ENCODE measurements at places on chromosomes 1 and 21.

GRCh38 chr1:160049101-160049500, 17.3 kb upstream of the PIGM start:
- DNase-seq, result no peak

DNA sequence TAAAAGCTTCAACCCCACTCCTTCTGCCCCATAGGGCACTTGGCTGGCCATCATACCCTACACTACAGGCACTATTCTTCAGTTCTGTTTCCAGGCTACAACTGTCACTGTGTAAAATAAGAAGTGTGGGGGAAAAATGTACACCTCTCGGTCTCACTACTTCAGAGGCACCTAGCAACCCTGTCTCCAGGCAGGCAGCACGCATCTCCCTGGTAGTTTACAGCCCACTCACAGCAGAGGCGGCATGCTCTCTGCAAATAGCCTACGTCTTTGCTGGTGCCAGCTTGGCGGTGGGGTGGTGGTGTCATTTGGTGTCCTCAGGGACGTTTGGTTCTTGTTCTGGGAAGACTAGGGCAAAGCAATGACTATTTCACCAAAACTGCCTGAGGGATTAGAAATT, 48.2 kb upstream of the BTG3 start:
- DNase-seq, result no peak

DNA sequence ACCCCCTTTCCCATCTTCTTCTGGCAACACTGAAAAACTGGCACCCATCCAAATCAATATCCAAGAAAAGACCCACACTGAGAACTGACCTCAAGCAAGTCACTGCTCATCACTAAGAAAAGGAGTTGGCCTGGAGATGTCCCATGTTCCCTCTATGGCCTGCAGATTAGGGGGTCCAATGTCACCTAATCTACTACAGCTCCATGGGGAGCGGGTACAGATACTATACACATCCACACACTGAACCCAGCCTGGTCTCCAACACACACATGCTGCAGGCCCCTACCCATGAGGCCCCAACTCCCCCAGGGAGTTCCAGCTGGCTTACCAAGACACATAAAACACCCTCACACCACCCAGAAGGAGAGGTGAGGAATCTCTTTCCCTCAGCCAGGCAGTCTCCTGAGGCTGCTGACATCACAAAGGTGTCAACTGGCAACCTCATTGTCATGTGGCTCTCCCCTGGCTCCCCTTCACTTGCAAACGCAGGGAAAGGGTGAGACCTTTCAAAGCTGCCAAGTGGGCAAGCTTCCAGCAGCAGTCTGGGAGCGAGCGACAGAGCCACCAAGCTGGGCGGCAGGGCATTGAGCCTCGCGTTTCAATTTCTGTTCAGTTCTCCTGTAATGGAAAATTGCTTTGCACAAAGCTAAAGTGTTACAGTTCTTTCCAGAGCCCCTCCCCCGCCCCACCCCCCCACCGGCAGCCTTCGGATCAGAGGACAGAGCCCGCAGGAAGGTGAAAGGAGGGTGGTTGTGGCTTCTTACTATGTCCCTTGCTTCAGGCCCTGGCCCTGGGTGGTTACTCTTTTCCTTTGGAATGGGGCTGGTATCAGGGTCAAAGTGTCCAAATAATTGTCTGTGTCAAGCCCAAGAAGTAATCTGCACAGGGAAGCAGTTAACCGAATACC, at the start of gene LRRC52:
Gene LRRC52, plus strand, starts transcription at position 469 of the 907 bp plus-strand sequence. Its CDS starts 297 bp downstream, at position 766.
- no peak for DNase-seq

- no peak for DNase-seq
These were observed 181.9 kb downstream of the LMO4 start for GRCh38 chr1:87510540-87510939.

GRCh38 chr1:236287757-236288619, 6.2 kb upstream of the ERO1B start:
- DNase-seq, result no peak

DNA sequence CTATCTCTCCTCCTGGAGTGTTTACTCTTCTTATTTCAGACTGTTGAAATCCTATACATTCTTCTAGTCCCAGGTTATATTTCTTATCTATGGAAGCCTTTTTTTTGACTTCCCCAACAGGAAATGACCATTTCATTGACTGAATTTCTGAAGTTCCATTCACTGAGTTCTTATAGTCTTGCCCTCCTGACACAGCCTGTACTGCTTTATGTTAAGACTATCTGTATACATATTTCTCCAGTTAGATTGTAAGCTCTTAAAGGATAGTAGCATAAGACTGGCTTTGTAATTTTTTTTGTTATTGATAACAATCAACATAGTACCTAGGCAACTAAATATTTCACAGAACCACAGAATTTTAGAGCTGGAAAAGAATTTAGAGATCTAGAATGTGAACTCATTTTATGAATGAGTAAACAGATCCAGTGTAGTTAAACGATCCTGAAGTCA, 14.9 kb upstream of the MACF1 start:
- no peak for DNase-seq

GRCh38 chr21:17732306-17732705, 86.8 kb downstream of the C21orf91 start:
- DNase-seq, result no peak

- no peak for DNase-seq
These were observed 13.7 kb downstream of the LRRC8B start for GRCh38 chr1:89538361-89538760.

DNA sequence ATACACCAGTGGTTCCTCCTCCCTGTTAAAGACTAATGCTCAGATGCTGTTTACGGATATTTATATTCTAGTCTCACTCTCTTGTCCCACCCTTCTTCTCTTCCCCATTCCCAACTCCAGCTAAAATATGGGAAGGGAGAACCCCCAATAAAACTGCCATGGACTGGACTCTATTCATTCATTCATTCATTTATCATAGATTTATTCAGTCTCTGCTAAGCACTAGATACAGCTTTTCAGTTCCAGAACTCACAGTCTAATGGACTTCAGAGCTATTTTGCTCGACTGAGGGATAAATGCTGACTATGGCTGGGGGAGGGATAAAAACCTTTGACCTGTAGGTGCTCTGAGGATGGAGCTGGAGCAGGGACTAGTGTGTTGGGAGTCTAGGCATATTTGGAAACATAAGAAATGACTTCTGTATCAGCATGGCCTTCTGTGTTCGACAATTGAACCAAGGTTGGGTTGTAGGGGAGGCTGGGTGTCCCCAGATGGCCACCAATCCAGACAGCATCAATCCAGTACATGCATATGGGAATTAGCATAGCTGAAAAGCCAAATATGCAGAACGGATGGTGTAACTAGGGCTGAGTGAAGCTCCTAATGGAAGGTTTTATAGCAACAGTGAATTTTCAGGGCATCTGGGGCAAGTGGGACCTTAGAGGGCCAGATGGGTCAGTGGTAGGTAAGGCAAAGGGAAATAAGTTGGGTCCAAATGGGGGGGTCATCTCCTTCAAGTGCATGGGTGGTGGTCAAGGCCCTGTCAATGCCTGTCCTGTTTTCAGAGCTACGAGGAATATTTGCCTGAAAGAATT, 4.1 kb downstream of the APOA2 start:
- DNase-seq, result no peak

DNA sequence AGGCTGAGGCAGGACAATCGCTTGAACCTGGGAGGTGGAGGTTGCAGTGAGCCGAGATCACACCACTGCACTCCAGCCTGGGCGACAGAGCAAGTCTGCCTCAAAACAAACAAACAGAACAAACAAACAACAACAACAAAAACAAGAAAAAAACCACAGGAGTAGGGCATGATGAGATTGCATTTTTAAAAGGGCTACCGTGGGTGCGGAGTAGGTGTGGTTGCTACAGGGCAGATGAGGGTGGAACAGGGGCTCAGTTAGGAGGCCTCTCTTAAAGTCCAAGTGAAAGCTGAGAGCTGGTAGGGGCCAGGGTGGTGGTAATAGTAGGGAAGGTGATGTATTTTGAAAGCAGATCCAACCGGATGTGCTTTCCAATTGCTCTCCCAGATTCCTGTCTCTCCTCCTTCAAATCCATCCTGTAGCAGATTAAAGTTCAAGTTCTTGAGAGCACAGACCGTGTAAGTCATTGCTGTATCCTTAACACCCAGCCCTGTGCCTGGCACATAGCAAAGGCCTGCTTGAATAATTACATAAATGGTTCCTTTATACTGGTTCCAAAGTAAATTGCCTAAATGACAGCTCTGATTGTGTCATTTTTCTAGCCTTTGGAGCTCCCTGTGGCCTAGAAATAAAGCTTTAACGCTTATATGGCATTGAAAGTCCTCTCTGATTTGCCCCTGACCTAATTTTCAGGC, 4.2 kb upstream of the LINGO4 start:
- DNase-seq, result no peak

GRCh38 chr1:228875741-228876140, 140.5 kb downstream of the RHOU start:
- no peak for DNase-seq

GRCh38 chr1:199472978-199473377, 554.5 kb upstream of the NR5A2 start:
- DNase-seq, result no peak

- DNase-seq, result no peak
These were observed 15.3 kb downstream of the ZMYM6 start for GRCh38 chr1:35016406-35016805.

DNA sequence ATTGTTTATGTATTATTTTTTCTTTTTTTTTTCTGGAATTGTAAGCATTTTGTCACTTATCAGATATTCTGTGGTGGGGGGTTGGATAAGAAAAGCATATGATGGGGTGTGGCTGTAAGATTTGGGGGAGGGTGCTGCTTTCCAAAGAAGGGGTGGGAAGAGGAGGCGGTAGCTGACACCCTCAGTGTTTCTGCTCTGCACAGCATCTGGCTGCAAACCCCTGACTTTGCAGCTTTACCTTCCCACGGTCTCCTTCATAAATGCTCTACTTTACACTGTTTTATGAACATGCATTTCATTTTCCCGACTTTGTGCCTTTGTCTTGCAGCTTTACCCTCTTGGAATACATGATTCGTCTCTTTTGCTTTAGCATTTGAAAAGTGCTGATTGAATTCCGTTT, 7.6 kb downstream of the FMN2 start:
- no peak for DNase-seq

DNA sequence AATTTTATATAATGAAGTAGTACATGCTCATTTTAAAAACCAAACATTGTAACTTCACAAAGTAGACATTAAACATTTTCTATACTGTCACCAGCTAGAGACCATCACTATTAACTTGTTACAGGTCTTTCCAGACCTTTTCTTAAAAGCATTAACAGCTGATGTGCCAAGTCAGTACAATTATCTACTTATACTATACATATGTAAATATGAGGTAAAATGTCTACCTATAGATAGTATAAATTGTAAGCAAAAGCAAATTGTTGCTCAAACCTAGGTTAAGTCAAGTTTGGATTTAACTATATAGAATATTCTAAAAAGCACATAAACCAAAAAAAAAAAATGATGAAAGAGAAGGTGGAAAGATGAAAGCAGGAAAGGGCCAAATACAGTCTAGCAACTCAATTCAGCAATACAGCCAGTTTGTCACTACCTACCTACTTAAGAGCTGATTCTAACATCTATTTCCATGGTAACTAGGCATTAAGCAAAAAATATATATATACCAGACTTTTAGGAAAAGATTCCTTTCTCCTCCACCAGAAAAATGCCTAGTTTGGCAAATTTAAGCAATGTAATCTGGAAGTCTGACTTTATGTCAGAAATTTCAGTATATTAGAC, 34.5 kb downstream of the ARID4B start:
- no peak for DNase-seq

GRCh38 chr1:247331172-247331524, 519 bp downstream of the ZNF496 start:
- DNase-seq, result no peak

Measured in stimulated activated CD8-positive, alpha-beta memory T cell treated with anti-CD3 and anti-CD28 coated beads, Interleukin-4, amount 100 ng/mL, for 1 hour (primary cell).